Adipose tissue (tissue), 3 donors: ENCODE measurements at places on chromosomes 4 and X. TPM values are rescaled to one million over a fixed set of nuclear protein-coding genes. Genes with fewer than 3 reads are reported as not detected.

The LRRC66 gene
- 0.11 TPM for polyA plus RNA-seq

The CSN1S1 gene
- polyA plus RNA-seq, result 0.35 TPM

The SLC16A2 gene
- polyA plus RNA-seq, result 8.8 TPM

The PAGE5 gene
- not detected for polyA plus RNA-seq

The PHOX2B gene
- 0.03 TPM for polyA plus RNA-seq

The PORCN gene
- 4.8 TPM for polyA plus RNA-seq

The FAM133A gene
- polyA plus RNA-seq, result not detected

The LNX1 gene
- 14.1 TPM for polyA plus RNA-seq

The NEUROG2 gene
- not detected for polyA plus RNA-seq

The AMTN gene
- not detected for polyA plus RNA-seq

The SLIT2 gene
- 5.2 TPM for polyA plus RNA-seq

The EPHA5 gene
- 0.07 TPM for polyA plus RNA-seq

The XAGE1A gene
- polyA plus RNA-seq, result not detected

The ADH7 gene
- polyA plus RNA-seq, result not detected

The CXCL1 gene
- 277 TPM for polyA plus RNA-seq
